ENCODE measurements at places on chromosomes 7 and 10.
A peak's percentile ranks its signal among the peaks of the same experiment; 100 is the strongest.

GRCh38 chr7:159061674-159062212 lies 82.9 kb downstream of the VIPR2 start:
- no peaks in the 10 kb centered on the region for H3K4me1 ChIP-seq
- H3K36me3 ChIP-seq: no peaks in the 10 kb centered on the region
- H3K27me3 ChIP-seq: no peaks in the 10 kb centered on the region
- H3K27ac ChIP-seq: peak overlapping the region; percentile 37

DNA sequence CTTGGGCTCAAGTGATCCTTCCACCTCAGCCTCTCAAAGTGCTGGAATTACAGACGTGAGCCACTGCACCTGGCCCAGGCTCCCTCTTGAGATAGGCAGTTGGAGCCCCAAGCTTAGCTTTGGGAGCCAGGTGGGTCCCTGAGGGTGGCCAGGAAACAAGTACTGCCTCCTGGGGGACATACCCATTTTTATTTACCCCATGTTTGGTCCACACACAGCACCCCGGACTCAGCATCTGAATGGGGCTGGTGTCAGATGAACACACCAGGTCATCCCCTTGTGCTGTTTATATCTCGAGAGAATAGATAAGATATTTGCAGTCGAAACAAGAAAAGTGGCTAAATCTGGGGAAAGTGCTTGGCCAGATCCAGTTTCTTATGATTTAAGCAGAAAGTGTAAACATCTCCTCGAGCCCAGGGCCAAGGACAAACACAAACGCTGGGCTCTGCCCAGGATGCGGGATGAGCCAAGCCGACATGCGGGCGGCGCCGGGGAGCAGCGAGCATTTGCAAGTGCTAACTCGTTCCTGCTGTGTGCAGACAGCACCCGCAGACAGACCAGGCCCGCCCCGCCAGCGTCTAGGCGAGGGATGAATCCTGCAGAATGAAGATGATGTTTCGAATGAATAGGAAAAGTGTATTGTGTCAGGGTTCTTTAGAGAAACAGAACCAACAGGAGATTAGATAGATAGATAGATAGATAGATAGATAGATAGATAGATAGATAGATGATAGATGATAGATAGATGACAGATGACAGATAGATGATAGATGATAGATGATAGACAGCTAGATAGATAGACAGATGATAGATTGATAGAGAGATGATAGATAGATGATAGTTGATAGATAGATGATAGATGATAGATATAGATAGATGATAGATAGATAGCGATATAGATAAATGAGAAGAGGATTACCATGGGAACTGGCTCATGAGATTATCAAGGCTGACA lies 44.4 kb upstream of the OCM2 start:
- no peaks in the 10 kb centered on the region for H3K36me3 ChIP-seq
- H3K27ac ChIP-seq: no peak overlapping the region
- no peaks in the 10 kb centered on the region for H3K27me3 ChIP-seq
- no peaks in the 10 kb centered on the region for H3K4me1 ChIP-seq
- no peak for DNase-seq
- H3K4me3 ChIP-seq: no peak overlapping the region

DNA sequence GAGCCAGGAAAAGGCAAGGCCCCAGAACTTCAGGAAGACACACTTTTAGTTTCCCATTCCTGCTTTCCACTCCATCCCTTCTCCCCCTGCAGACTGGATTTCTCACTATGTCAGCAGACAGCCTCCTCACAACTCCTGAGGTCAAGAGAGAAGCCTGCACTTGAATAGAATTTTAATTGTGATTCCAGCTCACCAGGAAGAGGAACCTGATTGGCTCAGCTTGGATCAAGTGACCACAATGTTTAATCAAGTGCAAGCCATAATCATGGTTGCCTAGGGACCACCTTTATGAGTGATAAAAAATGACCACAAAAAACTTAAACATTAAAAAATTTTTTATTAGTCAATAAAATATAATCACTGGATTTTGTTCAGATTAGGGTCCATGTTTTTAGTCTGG lies 244.7 kb upstream of the RHOBTB1 start:
- H3K4me1 ChIP-seq: no peaks in the 10 kb centered on the region
- no peak overlapping the region for H3K27ac ChIP-seq
- no peak overlapping the region for H3K4me3 ChIP-seq
- H3K27me3 ChIP-seq: no peaks in the 10 kb centered on the region
- H3K36me3 ChIP-seq: no peaks in the 10 kb centered on the region

DNA sequence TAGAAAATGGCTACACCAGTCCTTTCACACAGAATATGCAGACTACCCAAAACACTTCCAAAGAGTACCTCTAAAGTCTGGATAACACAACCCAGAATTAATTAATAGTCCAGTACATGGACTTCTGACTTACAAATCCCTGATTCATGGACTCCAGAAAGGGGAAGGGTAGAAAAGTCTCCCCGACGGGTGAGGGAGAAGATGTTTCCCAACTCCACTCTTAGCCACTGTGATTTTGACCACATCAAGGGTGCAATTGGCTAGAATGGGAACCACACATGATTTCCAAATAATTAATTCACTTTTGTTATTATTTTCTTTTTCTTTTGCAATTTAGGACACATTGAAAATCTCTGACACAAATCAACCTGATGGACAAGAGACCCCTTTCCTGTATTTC lies 1.4 kb downstream of the TMEM130 start:
- H3K27me3 ChIP-seq: no peaks in the 10 kb centered on the region
- DNase-seq: no peak
- H3K27ac ChIP-seq: no peak overlapping the region
- no peaks in the 10 kb centered on the region for H3K36me3 ChIP-seq
- peaks cover 23% of the 10 kb centered on the region for H3K4me1 ChIP-seq
- no peak overlapping the region for H3K4me3 ChIP-seq

DNA sequence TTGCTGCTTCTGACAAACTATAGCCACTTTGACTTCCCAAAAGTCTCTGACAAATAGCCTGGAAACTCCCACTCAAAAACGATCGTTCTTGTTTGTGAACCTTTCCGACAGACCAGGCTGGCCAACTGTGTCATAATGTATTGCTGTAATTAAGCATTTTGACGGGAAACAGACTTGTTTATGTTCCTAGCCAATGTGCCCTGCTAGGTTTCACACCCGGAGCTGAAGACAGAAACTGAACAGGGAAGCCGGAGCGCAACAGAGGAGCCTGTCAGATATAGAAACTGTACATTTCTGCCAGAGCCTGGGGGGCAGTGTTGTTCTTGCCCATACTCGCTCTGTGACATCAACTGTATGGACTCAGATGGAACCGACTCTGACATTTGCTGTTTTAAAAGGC lies 55.3 kb upstream of the C7orf33 start:
- peak overlapping the region; percentile 19 for H3K4me3 ChIP-seq
- H3K27ac ChIP-seq: no peak overlapping the region
- no peak for DNase-seq
- H3K36me3 ChIP-seq: no peaks in the 10 kb centered on the region

DNA sequence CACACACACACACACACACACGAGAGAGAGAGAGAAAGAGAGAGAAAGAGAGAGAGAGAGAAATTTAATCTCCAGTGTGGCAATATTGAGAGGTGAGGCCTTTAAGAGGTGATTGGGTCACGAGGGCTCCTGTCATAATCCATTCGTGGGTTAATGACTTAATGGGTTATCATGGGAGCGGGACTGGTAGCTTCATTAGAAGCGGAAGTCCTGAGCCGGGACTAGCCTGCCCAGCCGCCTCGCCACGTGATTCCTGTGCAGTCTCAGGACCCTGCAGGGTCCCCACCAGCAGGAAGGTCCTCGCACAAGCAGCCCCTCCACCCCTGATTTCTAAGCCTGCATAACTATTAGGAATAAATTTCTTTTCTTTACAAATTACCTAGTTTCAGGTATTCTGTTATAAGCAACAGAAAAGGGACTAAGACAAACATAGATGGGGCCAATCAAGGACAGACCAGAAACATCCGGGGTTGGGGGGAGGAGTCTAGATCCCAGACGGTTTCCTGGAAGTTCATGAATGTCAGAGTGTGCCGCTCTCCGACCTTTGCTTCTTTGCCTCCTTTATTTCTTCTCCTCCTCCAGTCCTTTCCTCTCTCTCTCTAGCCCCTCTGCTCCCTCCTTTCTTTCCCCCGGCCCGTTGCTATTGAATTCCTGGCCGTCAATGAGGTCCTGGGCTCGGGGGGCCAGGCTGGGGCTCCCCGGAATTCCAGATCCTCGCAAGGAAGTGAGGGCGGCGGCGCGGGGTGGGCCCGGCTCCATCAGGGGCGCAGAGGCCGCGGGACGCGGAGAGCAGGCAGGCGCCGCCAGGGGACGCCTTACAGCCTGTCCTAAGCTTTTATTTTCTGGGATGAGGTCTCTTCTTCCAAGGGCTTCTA lies 146.8 kb downstream of the CYP26A1 start:
- H3K4me1 ChIP-seq: no peaks in the 10 kb centered on the region
- no peak overlapping the region for H3K27ac ChIP-seq
- no peaks in the 10 kb centered on the region for H3K36me3 ChIP-seq
- H3K4me3 ChIP-seq: no peak overlapping the region

- no peaks in the 10 kb centered on the region for H3K4me1 ChIP-seq
- no peak overlapping the region for H3K4me3 ChIP-seq
- no peaks in the 10 kb centered on the region for H3K36me3 ChIP-seq
These were observed 58.8 kb downstream of the INSIG1 start for GRCh38 chr7:155356323-155357105.

DNA sequence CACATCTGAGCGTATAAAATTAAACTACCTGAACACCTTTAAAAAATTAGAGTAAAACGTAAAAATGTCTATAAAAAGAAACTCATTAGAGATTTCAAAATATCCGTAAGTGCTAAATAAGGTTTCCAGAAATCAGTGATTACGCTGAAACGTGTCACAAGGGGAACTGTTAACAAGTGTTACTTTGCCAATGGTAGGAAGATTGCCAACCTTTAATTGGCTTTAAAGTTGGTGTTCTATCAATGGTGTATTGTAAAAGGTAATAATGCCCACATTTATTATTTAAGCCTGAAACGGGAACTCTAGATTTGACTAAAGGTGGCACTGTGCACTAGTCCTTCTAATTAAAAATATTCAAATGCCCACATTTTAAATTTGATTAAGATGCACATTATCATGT lies 37.8 kb upstream of the HIBADH start:
- no peak overlapping the region for H3K27ac ChIP-seq
- H3K4me3 ChIP-seq: no peak overlapping the region
- no peaks in the 10 kb centered on the region for H3K4me1 ChIP-seq
- no peaks in the 10 kb centered on the region for H3K27me3 ChIP-seq
- no peaks in the 10 kb centered on the region for H3K36me3 ChIP-seq
- DNase-seq: no peak

DNA sequence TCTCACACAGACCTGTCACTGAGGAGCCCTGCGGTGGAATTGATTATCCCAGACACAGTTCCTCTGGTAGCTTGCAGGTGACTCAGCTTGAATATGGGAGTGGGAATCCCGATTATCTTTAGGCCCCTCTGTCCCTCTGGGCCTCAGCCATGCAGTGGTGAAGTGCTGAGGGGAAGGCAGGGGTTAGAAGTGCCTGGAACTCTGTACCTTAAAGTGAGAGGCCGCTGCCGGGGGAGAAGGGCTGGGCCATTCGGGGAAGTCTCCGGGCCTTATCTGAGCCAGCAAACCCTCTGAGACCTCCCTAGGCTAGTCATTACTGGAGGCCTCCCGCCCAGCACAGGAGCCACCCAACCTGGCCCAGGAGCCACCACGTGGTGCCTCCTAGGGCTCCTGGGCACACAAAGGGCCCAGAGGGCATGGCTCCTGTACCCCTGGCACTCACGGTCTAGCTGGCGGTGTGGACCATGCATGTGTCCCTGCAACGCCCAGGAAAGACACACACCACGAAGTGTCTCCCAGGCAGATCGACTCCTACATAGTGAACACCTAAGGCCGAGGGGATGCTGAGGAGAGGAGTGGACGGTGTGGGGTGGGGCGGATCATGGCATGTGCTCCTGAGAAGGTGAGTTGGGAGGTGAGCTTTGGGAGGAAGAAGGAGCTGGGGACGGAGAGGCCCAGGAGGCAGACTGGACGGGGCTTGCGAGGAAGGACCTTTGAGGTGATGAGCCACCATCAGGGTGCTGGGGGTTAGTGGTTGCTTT lies 56.2 kb downstream of the HK1 start:
- H3K36me3 ChIP-seq: no peaks in the 10 kb centered on the region
- peaks cover 99% of the 10 kb centered on the region for H3K4me1 ChIP-seq
- no peak for DNase-seq
- no peaks in the 10 kb centered on the region for H3K27me3 ChIP-seq
- peak overlapping the region; percentile 91 for H3K27ac ChIP-seq

DNA sequence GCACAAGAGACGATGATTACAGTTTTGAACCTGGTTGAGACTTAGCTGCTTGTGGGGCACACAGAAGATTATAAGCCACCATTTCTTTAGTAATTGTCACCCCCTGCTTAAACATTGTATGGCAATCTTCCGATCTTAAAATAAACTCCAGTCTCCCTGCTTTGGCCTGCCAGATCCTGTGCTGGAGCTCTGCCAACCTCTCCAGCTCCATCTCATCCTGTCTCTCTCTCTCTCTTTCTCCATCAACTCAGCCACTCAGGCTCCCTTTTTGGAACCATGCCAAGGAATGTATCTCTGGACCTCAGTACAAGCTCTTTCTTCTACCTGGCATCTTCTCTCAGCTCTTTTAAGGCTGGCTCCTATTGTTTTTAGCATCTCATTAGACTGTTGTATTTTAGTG lies 1053.2 kb downstream of the REEP3 start:
- H3K4me1 ChIP-seq: no peaks in the 10 kb centered on the region
- DNase-seq: no peak
- no peaks in the 10 kb centered on the region for H3K36me3 ChIP-seq
- H3K27me3 ChIP-seq: no peaks in the 10 kb centered on the region

GRCh38 chr7:111057066-111057465 lies 33.9 kb upstream of the LRRN3 start:
- no peak overlapping the region for H3K4me3 ChIP-seq
- no peaks in the 10 kb centered on the region for H3K4me1 ChIP-seq
- no peak for DNase-seq
- no peak overlapping the region for H3K27ac ChIP-seq

- H3K36me3 ChIP-seq: no peaks in the 10 kb centered on the region
- no peak for DNase-seq
- H3K27ac ChIP-seq: no peak overlapping the region
- H3K4me3 ChIP-seq: no peak overlapping the region
These were observed 86.6 kb upstream of the CYTH3 start for GRCh38 chr7:6359021-6359420.

- no peak for DNase-seq
- H3K4me3 ChIP-seq: no peak overlapping the region
- H3K27me3 ChIP-seq: no peaks in the 10 kb centered on the region
- no peak overlapping the region for H3K27ac ChIP-seq
These were observed 276.2 kb upstream of the KLF14 start for GRCh38 chr7:131010029-131010716.

- H3K4me1 ChIP-seq: peaks cover 49% of the 10 kb centered on the region
- no peak overlapping the region for H3K4me3 ChIP-seq
- H3K36me3 ChIP-seq: no peaks in the 10 kb centered on the region
- DNase-seq: no peak
- H3K27ac ChIP-seq: peak overlapping the region; percentile 90
- H3K27me3 ChIP-seq: no peaks in the 10 kb centered on the region
These were observed 114.0 kb downstream of the TCF7L2 start for GRCh38 chr10:113064039-113064438.

GRCh38 chr7:16668049-16668858 lies 22.3 kb downstream of the BZW2 start:
- H3K4me1 ChIP-seq: no peaks in the 10 kb centered on the region
- no peaks in the 10 kb centered on the region for H3K27me3 ChIP-seq
- no peak overlapping the region for H3K27ac ChIP-seq
- no peak overlapping the region for H3K4me3 ChIP-seq
- no peak for DNase-seq
- no peaks in the 10 kb centered on the region for H3K36me3 ChIP-seq

All from thoracic aorta (tissue), 2 donors.